Gastrocnemius medialis (tissue), 4 donors: ENCODE measurements at places on chromosomes 3 and 15. TPM values are rescaled to one million over a fixed set of nuclear protein-coding genes. Genes with fewer than 3 reads are reported as not detected.

GRCh38 chr3:25678581-25678980, 13.9 kb upstream of the TOP2B start:
- no peak for DNase-seq

DNA sequence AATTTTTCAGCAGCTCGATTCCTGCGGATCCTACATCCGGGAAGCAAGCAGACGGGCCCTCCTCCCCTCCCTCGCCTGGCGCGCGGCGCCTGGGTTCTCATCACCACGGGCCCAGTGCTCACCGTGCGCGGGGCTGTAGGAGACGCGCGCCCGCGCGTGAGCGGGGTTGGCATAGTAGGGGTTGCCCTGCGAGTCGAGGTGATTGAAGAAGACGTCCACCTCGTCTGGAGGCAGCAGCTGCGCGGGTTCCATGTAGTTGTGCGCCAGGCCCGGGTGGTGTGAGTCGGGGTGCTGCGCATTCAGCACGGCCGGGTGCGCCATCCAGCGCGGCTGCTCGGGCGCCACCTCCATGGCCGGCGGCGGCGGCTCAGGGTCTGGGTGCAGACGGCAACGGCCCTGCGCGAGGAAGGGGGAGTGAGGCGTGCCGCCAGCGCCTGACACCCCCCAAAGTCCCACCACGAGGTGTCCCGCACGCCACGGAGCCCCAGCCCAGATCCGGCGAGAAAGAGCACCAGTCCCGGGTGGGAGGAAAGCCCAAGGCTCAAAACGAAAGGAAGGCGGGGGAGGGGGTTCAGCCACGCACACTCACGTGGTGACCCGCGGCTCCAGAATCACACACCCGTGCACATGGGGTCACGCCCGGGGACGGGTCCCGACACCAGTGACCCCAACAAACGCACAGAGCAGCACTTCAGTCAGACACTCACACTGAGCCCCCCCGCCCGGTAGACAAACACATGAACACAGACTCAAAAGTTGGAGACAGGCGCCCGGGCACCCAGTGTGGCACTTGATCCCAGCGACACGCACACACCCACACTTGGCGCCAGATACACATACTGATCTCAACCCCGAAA, 6.1 kb downstream of the GATA2 start:
- DNase-seq, result no peak

GRCh38 chr3:107767897-107768605, 245.3 kb downstream of the BBX start:
- no peak for DNase-seq

TP53BP1 gene
- total RNA-seq, result 17.0 TPM

DNA sequence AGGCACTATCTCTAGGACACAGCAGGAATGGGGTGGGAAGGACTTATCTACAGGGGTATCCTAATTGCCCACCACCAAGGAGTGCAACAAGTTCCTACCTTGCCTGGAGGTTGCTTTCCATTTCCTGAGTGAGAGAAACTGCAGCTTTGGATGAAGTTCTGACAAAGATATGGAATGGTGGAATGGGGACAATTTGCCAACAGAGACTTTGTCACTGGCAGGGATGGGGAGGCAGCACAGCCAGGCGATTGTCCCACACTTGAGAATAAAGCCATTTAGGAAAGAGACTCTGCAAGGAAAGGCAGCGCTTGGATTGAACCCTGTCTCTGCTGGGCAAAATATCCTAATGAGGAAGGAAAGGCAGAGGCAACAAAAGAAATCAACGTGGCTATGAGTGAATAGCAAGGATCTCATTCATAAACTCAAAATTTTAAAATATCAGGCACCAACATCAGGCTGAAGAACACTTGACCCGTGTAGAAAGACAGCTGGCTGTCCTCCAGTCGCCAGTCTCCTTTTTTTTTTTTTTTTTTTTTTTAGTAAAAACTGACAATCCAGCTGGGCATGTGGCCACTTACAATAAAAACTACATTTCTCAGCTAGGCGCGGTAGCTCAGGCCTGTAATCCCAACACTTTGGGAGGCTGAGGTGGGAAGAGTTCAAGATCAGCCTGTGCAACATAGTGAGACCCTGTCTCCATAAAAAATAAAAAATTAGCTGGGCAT, 31.6 kb upstream of the PDE8A start:
- no peak for DNase-seq

RBPMS2 gene
- 0.44 TPM for total RNA-seq

CAV3 gene
- 12.0 TPM for total RNA-seq

GRCh38 chr3:174440253-174440701, 418.9 kb upstream of the NAALADL2 start:
- no peak for DNase-seq

DNA sequence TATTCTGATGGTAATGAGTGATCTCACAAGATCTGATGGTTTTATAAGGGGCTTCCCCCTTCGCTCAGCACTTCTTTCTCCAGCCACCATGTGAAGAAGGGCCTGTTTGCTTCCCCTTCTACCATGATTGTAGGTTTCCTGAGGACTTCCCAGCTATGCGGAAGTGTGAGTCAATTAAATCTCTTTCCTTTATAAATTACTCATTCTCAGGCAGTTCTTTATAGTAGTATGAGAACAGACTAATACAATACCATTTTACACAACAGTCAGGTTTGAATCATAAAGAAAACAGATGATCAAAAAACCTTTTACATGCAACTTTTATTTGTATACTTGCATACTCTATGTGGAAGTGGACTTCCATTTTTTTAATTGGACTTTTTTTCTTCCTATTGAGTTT, 46.7 kb upstream of the CBLB start:
- DNase-seq, result no peak

- no peak for DNase-seq
Observed at GRCh38 chr3:23116081-23116837, 86.9 kb upstream of the UBE2E2 start.

DNA sequence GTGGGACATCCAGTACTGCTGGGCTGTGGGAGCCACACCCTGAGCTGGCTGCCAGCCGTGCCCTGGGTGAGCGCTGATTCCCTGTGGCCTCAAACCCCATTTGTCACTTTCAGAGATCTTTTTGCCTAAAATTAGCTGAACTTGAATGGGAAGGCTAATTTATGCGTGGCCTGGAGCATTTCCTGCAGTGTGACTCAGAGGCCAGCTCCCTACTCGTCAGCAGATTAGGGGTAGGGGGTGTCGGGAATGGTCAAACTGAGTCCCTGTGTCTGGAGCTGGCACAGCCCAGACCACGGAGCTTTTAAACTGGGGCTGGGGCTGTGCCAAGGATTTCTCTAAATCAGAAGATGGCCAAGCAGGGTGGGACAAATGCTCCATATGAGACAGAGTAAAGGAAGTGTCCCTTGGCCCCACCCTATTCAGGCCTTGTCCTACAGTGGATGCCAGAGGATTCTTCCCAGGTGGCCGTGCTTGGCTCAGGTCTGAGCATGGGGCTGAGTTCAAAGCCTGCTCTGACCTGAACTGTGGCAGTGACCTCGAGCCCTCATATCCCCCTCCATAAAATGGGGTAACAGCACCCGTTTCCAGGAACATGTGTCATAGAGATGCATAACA, 59.7 kb downstream of the ATP2B2 start:
- no peak for DNase-seq

NLGN1 gene
- 1.0 TPM for total RNA-seq

DNA sequence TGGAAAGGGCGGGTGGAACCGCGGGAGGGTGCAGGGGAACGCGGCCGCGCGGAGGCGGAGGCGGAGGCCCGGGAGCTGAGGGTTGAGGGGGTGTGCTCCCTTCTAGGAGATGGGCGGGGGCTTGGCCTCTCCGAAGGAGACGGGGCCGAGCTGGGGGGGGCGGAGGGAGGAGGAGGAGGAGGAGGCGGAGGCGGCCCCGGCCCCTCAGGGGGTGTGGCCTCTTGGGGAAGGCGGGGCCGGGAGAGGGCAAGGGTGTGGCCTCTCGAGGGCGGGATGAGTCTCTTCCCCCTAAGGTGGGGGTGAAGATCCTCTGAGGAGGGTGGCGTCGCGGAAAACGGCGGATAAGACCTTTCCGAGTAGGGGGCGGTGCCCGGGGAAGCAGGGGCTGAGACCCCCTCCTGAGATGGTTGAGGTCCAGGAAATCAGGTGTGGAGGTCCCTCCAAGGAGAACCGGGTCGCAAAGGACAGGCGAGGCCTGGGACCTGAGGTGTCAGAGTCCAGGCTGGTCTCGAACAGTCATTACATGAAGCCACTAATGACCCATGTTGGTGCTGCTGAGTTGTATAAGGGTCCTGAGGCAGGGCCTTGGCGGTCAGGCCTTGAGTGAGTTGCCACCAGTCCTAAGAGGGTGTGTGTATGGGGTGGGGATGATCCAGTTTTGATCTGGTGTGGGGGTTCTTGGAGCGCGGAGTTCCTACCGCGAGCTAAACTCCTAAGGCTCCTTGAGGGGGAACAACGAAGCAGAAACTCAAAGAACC, 759 bp downstream of the WDR6 start:
- peak; percentile 84 for DNase-seq

DNA sequence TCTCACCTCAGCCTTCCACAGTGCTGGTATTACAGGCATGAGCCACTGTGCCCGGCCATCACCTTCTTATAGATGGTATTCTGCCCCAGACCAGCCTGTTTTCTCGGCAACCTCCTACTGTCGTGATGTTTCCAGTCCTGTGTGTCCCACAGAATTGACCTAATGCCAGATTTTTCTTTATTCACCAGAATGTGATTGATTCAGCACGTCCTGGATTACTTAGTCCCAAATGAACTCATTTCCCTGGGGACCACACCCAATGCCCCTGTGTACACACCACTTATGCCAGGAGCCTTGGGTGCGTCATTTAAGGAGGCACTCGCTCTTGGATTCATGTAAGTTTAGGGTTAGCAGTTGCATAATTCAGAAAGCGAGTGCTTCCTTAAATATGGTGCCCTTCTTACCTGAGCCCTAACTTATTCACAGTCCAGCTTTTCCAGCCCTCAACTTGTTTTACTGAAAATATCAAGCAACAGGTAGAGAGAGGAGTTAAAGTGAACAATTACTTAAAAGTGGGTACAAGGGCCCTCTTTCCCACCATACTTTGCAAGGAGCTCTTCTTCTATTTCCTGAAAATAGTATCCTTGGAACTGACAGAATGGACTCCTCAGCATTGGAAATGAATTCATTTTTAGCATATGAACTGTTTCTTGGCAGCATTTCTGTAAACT, 64.6 kb upstream of the UBE2E1 start:
- DNase-seq, result no peak

DNA sequence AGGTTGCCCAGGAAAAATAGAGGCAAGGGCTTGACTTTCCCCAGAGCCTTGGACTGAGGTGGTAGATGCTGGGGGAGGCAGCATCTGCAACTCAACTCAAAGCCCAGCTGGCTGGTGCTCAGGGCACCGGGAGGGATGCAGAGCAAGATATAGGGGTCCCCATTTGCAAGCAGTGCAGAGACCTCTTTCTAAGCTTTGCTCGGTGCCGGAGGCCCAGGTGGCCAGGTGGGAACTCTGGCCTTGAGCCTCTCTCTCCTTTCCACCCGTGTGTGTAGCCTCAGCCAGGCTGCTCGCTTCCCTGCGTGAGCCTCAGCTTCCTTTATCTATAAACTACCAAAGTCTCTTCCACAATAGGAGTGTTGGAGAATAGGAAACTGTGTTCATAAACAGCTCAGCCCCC, 36.5 kb downstream of the SLC6A6 start:
- no peak for DNase-seq

SERINC4 gene
- total RNA-seq, result 0.82 TPM

DNA sequence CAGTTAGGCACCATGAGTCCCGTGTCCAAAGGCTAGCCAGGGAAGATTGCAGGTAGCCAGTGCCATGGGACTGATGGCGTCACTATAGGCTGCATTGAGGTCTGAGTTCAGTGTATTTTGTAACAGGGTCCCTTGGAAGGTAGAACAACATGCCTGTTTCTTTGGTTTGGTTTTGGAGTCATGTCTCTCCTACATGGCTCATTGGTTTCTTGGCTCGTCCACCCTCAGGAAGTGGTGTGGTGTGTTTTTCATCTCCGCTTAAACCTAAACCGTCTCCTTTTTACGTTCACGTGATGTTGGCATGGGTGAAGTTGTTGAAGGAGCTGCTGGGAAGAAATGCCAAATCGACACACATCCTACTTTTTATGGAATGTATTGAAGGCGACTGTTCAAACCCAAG, 71.6 kb downstream of the FLNB start:
- DNase-seq, result no peak

DNA sequence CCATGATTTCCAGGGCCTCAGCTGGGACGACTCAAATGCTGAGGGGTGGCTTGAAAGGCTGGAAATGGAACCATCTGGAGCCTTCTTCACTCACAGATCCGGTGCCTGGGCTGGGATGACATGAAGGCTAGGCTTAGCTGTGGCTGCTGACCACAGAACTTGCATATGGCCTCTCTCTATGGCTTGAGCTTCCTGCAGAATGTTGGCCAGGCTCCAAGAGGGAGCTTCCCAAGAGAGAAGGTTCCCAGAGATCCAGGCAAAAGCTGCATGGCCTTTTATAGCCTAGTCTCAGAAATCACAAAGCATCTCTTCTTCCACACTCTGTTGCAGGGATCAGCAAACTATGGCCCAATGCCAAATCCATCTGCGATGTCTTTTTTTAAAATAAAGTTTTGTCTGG, 44.8 kb downstream of the GATM start:
- DNase-seq, result peak; percentile 6

- peak; percentile 73 for DNase-seq
Observed at GRCh38 chr3:196272826-196273225, 14.7 kb downstream of the PCYT1A start.

DNA sequence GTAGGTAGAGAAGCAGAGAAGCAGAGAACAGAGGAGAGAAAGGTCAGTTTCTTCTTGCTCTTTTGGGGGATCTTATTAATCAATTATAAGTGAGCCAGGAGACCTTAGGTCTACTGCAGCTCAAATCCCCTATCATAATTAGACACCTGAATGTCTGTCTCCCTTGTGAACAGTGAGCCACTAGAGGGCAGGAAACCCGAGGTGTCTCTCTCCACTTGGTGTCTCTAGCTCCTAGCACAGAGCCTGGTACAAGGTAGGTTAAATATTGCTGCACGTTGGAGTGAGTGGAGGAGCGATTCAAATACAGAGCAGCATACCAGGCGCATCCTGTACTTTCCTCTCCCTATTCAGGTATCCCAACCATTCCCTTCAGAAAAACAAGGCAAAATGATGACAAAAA, 2.0 kb upstream of the ST8SIA2 start:
- no peak for DNase-seq

EPHA3 gene
- total RNA-seq, result 1.2 TPM

GRCh38 chr3:65871305-65872141, 167.2 kb downstream of the MAGI1 start:
- DNase-seq, result peak; percentile 49

DNA sequence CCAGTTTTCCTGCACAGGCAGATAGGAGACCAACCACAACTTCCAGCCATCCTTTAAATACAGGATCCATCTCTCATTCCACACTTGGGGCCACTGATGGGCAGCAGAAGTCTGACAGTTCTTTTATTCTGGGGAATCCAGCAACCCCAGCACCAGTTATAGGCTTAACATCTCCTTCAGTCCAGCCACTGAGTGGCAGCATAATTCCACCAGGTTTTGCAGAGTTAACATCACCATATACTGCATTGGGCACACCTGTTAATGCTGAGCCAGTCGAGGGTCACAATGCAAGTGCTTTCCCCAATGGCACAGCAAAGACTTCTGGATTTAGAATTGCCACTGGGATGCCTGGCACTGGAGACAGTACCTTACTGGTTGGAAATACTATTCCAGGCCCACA, 2.9 kb downstream of the NPAP1 start:
- no peak for DNase-seq

DNAH1 gene
- 1.4 TPM for total RNA-seq

GRCh38 chr15:42994546-42994945, 74.0 kb upstream of the TTBK2 start:
- no peak for DNase-seq

GRCh38 chr3:15685927-15686326, 84.4 kb downstream of the BTD start:
- DNase-seq, result no peak

SNTN gene
- not detected for total RNA-seq

ATP10A gene
- 0.56 TPM for total RNA-seq

SMAD6 gene
- total RNA-seq, result 2.4 TPM
